ENCODE measurements at places on chromosomes 12 and 14.

GRCh38 chr12:86496595-86496994, 240.4 kb upstream of the MGAT4C start:
- no peak for DNase-seq

- no peak for DNase-seq
Observed at GRCh38 chr14:97005934-97006333, 208.8 kb downstream of the VRK1 start.

- no peak for DNase-seq
Observed at GRCh38 chr12:110920324-110920910, at the start of gene MYL2. Gene MYL2, minus strand, starts transcription at chr12:110920579. Its CDS starts 50 bp downstream, at chr12:110920529.

- DNase-seq = peak; percentile 52
Observed at GRCh38 chr14:105474483-105475268, at the start of gene CRIP2. Gene CRIP2, plus strand, starts transcription at chr14:105474821. Its CDS starts 42 bp downstream, at chr14:105474863.

- DNase-seq = peak; percentile 69
Observed at GRCh38 chr12:110224379-110225304, 56.4 kb upstream of the ATP2A2 start.

GRCh38 chr12:6278439-6279255, 31.8 kb upstream of the PLEKHG6 start:
- DNase-seq = peak; percentile 86

DNA sequence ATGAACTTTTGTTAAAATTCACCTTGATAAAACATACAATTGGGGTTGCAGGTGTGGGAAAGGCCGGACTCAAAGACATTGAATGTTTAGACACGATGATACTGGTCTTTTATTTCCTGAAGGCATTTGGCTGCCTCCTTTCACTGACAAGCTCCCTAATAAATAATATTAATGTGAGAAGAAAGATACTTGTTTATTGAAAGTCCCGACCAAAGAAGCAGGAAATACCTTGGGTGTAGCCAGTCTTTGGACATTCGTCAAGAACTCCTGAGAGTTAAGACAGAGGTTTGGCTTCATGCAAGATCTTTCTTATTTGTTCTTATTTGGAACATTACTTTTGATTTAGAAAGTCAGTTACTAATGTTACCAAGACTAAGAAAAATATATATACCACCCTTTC, 1133.8 kb upstream of the SEL1L start:
- DNase-seq = no peak

DNA sequence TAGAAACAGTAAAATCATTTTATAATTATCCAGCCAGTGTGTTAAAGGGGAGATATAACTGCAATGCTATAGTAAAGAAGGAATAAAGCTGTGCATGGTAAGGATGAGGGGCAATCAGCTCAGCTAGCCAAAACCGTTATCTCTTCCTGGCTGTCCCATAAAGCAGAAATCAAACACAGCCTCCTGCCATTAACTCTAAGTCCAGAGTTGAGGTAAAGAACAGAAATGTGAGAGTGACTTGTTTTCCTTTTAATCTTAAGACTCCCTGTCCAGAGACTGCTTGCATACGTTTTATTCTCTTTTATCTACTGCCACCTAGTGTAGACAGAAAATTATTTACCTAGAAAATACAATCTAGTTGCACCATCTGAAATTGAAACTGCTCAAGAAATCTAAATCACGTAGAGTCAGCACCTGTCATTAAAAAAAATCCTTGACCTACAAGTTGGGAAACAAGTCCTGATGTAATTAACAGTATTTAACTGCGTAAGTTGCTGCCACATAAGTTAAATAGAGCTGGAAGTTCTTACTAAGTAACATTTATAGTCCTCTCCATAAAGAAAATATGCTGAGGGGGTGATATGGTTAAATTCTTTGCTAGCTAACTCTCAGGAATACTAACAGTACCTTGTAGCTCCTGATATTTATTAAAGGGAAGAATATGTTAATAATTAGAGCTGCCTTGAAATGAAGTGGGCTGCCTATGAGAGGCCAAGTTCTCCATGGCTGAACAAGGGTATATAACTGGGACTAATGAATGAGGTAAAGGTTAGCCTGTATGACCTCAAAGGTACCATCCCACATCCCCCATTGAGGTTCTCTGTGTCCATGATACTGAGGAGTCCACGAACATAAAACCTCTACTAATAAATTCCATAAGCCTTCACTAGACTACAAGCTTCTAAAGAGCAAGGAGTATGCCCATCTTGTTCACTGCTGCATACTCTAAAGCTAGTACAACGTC, 62.7 kb downstream of the GALNT4 start:
- peak; percentile 12 for DNase-seq

- DNase-seq = peak; percentile 88
Observed at GRCh38 chr12:65596514-65597091, 227.7 kb upstream of the HMGA2 start.

DNA sequence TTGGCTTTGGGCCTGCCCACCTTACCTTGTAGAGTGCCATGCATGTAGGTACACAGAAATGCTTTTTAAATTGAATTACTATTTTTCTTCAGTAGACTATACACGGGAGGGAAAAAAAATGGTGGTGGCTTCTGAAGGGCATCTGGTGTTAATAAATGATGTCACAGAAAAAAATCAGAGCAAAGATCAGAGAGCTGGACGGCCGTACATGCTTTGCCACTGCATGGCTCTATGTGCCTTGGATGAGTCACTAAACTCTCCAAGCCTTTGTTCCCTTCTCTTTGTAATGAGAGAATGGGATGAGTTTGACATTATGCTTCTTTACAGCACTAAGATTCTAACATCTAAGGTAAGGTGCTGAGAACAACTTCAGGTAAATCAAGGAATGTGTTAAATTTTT, 376.4 kb upstream of the DDHD1 start:
- DNase-seq = no peak

DNA sequence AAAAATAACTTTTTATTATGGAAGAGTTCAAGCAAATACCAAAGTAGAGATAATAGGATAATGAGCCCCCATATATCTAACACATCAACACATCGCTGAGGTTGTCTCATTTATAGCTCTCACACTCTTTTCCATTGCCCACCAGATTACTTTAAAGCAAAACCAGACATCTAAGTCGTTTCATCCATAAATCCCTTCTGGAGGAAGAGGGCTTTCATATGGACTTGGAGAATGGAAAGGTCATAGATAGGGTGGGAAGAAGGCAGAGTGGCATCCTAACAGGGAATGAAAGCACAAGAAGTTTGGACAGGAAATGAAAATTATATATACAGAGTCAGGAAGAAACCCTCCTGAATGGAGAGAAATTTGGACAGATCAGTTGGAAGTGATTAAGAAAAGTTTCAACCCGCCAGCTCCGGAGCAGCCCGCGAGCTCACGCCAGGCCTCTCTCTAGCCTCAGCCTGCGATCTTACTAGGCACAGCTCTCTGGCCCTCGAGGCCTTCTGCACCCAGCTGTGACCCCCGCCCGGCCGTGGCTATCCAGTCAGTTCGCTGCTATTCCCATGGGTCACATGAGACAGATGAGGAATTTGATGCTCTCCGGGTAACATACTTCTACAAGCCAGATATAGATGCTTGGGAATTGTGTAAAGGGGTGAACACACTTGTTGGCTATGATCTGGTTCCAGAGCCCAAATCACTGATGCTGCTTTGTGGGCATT, 48.4 kb upstream of the NID2 start:
- no peak for DNase-seq
